ENCODE measurements at places on chromosomes 4 and X. TPM values are rescaled to one million over a fixed set of nuclear protein-coding genes. Genes with fewer than 3 reads are reported as not detected.

- no peak for DNase-seq
Observed at GRCh38 chr4:25827373-25827772, 35.4 kb downstream of the SEL1L3 start.

AMBN gene
- total RNA-seq: not detected

DNA sequence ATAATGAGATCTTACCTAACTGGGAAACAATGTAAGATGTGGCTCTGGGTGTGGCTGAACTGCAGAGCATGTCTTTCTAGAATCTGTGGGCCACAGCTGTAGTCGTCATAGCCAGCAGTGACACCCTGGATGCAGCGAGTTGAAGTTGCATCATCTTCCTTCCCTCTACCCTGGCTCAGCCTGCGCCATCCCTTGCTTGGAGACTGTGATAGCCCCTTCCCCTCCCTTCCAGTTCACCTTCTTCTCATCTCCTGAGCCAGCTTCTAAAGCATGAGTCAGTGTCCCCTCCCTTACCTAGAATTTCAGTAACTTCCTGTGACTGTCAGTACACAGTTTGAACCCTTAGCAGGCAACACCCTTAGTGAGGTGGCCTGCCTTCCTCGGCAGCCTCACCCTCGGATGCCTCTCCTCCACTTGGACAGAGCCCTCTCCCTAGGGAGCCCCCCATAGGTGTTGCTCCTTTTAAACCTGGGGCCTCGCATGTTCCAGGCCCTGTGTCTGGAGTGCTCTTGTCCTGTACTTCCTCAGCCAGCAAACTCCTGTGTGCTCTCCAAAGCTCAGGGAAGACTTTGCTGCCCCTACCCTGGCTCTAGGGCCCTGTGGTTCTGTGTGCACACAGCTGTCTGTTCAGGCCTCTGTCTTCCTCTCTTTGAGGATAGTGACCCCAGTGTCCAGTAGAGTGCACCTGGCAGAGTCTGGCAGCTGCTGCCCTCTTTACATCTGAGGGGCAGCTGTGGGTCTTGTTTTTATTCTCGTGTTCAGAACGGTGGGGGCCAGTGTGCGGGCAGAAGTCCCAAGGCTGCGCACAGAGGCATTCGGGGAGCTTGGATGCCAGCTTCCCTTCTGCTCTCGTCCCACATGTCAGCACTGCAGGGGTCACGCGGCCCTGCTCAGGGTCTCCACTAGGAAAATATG lies 43.7 kb upstream of the TADA2B start:
- DNase-seq: no peak

GRCh38 chr4:188295899-188296298 lies 156.7 kb downstream of the TRIML1 start:
- no peak for DNase-seq

NPY1R gene
- total RNA-seq: 1.6 TPM

SLITRK2 gene
- 0.35 TPM for total RNA-seq

RHOXF2 gene
- not detected for total RNA-seq

GRCh38 chr4:71229477-71230270 lies 109.1 kb upstream of the SLC4A4 start:
- DNase-seq: no peak

DNA sequence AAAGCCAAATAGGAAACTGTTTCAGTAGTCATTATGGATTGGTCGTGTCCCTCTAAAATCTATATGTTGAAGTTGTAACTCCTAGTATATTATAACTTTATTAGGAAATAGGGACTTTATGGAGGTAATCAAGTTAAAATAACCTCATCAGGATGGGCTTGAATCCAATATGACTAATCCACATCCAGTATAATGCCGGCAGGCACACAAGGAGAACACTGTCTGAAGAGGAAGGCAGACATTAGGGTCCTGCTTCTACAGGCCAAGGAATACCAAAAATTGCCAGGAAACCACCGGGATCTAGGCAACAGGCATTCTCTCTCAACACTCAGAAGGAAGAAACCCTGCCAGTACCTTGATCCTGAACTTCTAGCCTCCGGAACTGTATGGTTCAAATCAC lies 130.3 kb downstream of the ATP10D start:
- no peak for DNase-seq

DNA sequence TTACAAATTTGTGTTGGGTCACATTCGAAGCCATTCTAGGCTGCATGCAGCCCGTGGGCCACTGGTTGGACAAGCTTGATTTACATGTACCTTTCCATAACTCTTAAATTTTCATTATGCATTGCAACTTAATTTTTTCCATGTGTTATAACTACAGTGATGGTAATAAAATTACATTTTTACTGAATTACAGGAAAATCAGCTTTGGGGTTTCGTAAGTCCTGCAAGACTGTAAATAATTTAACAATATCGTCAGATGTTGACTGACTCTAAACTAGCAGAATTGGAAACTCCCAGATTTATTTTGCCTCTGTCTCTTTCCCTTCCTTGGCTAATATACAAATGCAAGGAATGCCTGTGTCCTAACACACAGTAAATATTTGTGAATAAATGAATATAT lies 88.0 kb upstream of the RAPGEF2 start:
- DNase-seq: no peak

GRCh38 chr4:152974468-152975379 lies 38.6 kb downstream of the FHDC1 start:
- no peak for DNase-seq

FAM236C gene
- total RNA-seq: not detected

- DNase-seq: no peak
Observed at GRCh38 chrX:150363561-150364346, 637 bp downstream of the MAMLD1 start.

GRCh38 chrX:51215266-51215665 lies 117.4 kb upstream of the NUDT10 start:
- no peak for DNase-seq

DNA sequence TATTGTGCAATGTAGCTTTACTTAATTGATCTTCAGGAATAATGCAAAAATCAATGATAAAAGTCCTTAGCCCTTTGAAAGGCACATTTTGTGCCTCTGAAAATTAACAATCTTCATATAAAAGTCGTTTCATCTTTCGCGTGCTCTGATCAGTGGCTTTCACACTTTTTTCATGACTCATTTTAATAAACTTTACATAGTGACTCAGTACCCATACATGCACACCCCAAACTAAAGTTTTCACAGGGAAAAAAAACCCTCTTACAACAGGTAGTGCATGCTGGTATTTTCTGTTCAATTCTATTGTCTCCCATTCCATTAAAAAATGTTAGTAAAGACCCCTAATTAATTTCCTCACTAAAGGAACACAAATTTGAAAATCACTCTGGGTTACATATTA lies 21.5 kb downstream of the RWDD4 start:
- no peak for DNase-seq

GRCh38 chr4:183626168-183626567 lies 32.8 kb downstream of the RWDD4 start:
- no peak for DNase-seq

- no peak for DNase-seq
Observed at GRCh38 chr4:385934-386707, 48.5 kb downstream of the ZNF141 start.

DNA sequence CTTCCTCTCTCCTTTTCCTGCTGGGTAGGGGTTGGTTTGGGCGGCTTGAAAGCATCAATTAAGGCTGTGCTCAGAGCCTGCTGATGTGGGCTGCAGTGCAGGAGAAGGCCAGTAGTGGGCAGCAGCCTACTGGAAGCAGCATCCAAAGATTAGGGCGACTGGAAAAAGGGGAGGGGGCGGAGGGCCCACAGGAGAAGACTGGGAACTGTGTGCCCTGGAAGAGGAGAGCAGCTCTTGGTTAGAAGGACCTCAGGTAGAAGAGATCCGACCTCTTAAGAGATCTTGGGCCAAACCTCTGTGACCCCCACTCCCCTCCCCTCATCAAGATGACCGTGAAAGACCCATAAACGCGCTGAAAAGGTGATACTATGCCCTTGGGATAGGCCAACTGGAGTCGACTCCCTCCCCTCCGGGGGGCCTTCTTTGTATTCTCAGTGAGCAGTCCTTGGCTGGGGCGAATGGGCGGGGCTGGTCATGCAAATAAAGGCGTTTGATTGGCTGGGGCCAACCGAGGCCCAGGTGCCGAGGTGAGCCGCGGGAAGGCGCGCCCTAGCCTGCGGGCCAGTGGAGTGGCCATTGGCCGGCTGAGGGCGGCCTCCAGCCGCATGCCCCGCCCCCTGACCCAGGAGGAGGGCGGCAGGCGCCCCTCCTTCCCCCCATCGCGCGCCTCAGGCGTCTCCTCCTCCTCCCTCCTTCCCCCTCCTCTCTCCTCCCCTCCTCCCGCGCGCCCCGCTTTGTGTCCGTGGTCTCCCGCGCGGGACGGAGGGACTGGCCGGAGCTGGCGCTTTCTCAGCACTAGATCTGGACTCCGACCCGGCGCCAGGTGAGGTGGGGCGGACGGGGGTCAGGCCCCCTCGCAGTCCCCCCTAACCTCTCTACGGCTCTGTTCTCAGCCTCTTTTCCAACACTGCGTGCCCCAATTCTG lies 10.1 kb downstream of the DLG3 start:
- DNase-seq: no peak

DNA sequence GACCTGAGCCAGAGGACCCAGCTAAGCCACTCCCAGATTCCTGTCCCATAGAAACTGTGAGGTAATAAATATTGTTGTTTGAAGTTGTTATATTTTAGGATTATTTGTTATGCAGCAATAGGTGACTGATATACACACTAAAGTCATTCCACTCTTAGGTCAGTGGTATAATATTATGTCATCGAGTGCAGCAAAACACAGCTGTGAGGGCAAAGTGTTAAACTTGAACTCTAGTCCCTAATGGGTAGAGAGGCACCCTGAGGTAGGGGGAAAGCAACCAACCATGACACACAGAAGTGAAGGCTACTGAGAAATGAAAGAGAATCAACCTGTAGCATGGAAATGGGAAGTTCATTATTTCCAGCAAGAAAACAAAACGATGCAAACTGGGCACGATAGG lies 66.6 kb downstream of the ATXN3L start:
- no peak for DNase-seq

GRCh38 chr4:28357990-28358389 lies 1497.3 kb downstream of the STIM2 start:
- no peak for DNase-seq

RAB9A gene
- total RNA-seq: 28.2 TPM

- DNase-seq: no peak
Observed at GRCh38 chr4:177077095-177077971, 232.3 kb upstream of the NEIL3 start.

IL3RA gene
- 7.6 TPM for total RNA-seq

TEX13D gene
- total RNA-seq: not detected

GRCh38 chr4:15428611-15429010 lies 778 bp downstream of the C1QTNF7 start:
- DNase-seq: no peak

Data from cardiac septum (tissue), 1 donor.